ENCODE measurements at places on chromosomes 2 and 18.
A peak's percentile ranks its signal among the peaks of the same experiment; 100 is the strongest.

- DNase-seq: no peak
Measured at GRCh38 chr2:197940382-197940781, 136.0 kb downstream of the PLCL1 start.

GRCh38 chr2:187918996-187919821 is 365.0 kb upstream of the TFPI start:
- DNase-seq: no peak

- DNase-seq: no peak
Measured at GRCh38 chr2:99984799-99985515, 157.4 kb downstream of the AFF3 start.

GRCh38 chr2:159381574-159381973 is 95.1 kb upstream of the WDSUB1 start:
- DNase-seq: peak; percentile 33

DNA sequence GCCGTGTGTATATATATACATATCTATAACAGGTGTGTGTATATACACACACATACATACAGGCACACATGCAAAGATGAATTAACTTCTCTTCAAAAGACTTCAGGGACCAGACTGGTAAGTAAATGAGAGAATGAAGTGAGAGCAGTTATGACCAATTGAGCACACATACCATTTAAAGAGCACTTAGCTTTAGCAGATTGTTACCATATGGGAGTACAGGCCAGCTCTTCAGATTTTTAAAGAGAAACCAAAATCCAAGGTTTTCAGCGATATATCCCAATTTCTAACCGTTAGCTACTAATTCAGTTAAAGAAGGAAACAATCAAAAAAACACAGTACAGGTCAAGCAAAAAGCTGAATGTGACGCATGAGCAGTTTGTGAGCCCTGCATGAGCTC is 23.7 kb downstream of the INPP1 start:
- no peak for DNase-seq

DNA sequence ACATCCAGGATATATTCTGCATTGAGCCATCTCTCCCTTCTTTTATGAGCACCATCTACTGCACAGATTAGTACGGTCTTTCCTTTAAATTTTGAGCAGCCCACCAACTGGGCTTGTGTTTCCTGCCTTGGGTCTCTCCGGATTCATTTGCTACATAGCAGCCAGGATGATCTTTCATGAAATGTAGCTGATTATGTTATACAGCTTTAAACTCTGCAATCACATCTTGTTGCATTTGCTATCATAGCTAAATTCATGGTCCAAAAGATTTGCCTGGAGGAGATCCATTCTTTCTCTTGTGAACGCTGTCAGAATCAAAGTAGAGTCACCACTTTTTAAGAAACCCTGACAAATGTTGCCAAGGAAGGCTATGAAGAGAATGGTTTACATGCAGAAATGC is 215.1 kb upstream of the LRRTM4 start:
- no peak for DNase-seq

DNA sequence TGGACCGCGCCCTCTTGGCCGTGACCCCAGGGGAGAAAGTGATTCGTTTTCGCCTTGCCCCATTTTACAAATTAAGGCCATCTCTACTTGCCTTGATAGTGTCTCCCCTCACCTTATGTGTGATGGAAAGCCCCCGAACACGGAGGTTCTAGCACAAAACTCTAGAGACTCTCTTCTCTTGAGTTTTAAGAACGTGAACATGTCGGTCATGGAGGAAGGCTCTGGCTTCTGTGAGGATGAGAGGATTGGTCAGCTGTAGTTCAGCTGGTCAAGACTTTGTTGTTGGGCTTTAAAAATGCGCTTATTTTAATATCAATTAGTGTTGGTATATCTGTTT is 828 bp downstream of the DYNC1I2 start:
- no peak for DNase-seq

GRCh38 chr18:55811925-55812324 is 223.9 kb upstream of the TCF4 start:
- DNase-seq: no peak

DNA sequence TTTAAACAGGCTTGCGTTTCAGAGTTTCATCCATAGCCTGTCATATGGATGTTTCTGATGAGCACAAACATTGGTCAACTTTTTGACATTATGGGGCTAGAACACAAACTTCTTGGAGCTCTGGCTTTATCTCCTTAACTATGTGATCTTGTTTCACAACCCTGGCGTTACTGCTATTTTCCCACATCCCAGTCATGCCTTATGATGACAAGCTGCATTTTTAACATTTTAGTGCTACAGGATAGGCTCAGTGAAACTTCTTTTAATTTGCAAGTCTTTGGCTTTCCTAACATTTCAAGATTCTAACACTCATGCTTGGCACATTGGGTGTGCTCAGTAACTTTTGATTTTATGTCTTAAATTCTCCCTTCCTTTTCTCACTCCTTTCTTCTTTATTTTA is 21.0 kb upstream of the PDE1A start:
- no peak for DNase-seq

GRCh38 chr2:112740527-112740926 is 19.7 kb downstream of the NT5DC4 start:
- DNase-seq: no peak

- DNase-seq: no peak
Measured at GRCh38 chr2:146077156-146077555, 1557.2 kb upstream of the ZEB2 start.

DNA sequence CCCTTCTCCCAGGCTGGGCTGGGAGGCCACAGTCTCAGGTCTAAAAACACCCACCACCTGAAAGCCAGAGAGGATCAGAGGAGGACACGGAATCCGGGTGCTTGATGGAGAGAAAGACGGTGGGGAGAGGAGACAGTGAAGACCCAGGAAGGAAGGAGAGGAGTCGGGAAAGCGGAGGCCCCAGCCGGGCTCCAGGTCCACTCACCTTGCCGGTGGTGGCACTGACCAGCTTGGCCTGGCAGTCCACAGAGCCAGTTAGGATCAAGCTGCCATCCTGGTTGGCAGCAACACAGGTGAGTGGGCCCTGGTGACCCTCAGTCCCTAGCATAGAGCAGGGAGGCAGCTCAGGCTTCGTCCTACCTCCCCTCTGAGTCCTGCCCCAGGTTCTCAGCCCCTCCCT is 4.3 kb downstream of the AAMP start:
- no peak for DNase-seq

DNA sequence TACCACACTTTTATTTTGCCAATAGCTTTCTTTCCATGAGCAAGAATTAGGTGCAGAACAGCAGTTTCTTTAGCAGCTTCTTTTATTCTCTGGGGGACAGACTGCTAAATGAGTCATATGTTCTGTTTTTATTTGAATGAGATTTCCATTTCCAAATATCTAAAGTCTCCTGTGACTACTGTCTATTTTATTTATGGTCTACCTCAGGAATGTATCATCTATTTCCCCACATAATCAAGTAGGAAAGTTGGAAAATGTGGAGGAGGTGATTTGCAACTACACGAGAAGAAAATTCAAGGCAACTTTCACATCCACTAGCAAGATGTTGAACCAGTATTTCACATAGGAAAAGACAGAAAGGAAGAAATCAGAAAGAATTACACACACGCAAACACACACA is 139.9 kb upstream of the MEX3C start:
- no peak for DNase-seq

GRCh38 chr2:12718015-12718671 is 1.4 kb downstream of the TRIB2 start:
- DNase-seq: no peak

DNA sequence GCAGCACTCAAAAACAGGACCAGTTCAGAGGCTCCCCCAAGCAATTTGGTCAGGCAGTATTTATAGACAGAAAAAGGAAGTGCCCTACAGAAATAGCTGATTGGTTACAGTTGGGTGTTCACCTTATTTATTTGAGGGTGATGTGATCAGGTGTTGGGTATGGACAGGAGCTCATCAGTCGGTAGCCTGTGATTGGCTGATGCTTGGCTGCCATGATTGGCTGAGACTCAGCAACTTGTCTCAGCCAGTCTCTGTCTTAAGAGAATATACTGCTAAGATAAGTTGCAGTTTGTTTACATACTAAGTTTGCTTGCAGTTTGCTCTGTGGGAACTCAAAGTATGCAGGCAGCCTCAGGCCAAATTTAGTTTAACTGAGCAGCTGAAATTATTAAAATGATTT is 9.4 kb downstream of the ABCG8 start:
- DNase-seq: peak; percentile 1

DNA sequence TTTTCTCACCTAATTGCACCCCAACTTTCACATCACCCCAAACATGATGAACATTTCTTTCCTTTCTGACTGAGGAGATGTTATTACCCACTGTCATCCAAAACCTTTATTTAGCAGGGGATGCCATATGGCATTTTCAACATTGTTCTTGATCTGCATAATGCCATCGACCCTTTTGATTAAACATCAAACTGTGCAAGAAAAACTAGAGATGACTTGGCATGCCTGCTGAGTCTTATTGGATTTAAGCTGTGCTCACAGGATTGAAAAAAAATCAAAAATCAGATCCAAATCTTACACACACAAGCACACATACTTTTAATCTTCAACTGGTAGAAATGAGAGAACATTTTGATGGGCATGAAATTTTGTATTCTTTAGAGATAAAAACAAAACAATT is 536.0 kb downstream of the TMX3 start:
- DNase-seq: no peak

DNA sequence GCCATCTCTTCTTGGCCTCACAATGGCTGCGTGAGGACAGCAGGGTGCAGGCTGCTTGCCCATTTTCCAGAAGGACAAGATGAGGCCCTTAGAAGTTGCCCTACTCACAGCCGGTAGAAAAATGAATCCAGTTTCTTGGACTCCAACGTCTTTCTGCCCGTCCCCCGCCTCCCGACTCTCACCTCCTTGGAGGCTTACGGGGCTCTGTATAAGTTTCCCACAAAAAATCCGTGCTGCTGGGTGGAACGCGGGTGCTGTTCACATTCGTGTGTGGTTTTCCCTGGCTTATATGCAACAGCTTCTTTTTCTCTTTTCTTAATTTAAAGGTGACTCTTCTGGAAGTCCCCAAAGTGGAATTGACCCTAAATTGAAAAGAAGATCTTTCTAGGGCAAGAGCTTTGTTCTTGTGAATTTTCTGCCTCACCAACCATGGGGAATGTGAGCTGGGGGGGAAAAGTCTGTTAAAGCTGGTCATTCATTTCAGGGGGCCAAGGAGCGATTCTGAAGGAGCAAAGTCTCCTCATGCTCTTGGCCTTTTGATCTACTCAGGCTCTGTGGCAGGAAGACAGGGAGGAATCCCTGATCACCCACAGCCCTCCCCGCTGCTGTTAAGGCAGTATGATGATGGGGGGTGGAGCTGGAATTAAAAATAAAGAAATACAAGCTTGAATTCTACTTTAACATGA is 51.3 kb downstream of the DDX1 start:
- no peak for DNase-seq

GRCh38 chr2:23385748-23386338 is 864 bp downstream of the KLHL29 start:
- DNase-seq: no peak

DNA sequence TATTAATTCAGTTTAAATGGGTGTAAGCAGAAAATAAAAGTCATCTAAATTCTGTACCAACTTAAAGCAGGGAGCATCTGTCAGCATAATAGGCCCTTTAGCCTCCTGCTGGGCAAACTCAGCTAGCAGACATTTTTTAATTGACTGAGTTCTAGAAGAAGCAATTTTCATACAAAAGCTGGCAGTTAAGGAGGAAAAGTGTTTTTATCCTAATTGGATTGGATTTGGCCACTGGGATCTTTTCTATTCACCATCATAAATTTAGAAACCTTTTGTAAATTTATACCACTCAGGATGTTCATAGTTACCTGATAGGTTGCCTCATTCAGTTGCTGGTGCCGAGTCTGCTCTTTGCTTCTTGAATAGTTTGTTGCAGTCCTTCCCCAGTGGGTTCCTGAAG is 262.7 kb upstream of the FSIP2 start:
- no peak for DNase-seq

DNA sequence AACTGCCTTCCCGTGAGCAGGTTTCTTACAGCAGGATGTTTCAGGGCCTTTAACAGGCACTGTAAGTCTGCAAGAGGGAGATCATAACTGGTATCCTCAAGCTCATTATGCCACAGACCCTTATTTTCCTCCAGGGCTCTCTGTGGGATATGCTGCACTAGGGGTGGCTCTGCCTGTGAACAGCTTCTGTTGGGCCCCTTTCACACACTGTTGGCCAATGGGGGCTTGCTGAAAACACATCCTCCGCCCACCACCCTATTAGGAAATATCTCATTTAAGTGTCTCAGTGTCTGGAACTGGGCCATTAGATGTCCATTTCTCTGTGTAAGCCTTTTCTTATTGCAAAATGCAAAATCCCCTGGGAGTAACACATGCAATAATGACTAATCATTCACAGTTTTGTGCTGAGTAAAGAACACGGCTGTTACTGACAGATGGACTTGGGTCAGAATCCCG is 414.3 kb upstream of the HS6ST1 start:
- DNase-seq: peak; percentile 86

DNA sequence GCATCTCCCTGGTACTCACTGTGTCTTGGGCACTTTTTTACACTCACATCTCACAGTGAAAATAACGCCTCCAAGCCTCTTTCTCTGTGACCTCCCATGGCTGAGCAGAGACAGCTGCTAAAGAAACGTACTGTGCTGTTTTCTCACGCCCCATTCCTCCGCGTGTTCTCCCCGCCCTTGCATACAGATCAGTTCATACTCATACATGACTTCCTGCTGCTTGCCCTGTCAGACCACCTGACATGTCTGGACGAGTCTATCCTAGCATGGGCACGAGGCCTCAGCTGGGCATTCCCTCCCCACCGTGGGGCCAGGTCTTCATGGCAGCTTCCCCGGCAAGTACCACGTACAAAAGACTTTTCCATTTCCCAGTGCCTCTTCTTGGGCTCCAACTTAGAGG is 21.2 kb upstream of the IL1A start:
- no peak for DNase-seq

Data from MV-4-11 (cell line).